ENCODE measurements at places on chromosomes 11 and 22.

DNA sequence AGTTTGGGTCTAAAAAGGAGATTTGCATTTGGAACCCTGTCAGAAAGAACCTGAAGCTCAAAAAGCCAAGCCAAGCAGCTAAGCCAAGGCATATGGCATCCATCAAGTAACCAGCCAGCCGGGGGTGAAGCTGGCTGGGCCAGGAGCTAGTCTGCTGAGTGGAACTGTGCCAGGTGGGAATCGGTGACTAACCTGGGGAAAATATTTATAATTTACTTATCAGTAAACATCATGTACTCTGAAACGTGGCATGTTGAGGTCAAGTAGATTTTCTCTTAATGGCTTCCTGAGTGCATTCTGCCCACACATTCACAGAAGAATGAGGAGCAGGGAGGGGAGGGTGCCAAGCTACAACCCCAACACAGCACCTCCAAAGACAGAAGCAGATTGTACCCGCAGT lies 70.5 kb upstream of the SESN3 start:
- DNase-seq, result no peak

GRCh38 chr11:111086058-111086457 lies 159.5 kb upstream of the POU2AF2 start:
- no peak for DNase-seq

DNA sequence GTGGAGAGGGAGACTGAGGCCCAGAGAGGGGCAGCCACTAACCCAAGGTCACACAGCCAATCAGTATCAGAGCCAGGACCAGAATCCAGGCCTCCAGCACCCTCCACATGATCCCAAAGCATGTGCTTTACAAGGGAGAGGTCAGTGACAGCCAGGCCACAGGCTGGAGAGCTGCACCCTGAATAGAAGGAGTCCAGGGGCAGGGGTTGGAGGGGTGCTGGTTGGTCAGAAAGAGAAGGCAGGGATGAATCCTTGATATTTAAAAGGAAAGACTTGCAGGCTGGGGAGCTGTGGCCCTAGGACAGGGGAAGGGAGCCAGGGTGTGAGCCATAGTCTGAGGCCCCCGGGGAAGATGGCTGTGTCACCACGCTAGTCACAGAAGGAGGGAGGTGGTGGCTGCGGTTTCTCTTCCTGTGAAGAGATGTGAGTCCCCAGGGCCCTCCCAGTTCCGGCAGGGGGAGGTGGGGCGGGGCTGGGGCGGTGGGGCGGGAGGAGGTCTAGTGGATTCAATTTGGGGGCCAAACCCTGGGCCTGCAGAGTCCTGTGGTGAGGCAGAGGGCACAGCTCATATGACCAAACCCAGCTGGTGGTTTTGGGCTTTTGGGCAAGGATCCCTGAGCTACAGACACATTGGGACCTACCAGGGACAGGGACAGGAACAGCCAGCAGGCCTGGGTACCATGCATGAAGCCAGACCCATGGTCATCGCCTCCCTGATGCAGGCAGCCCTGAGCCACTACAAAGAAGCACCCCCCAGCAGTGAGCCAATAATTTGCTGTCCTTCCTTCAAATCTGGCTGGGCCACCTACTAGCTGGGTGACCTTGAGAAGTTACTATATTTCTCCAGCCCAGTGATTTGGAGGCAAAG lies 14.0 kb downstream of the RAC2 start:
- DNase-seq, result peak; percentile 84

DNA sequence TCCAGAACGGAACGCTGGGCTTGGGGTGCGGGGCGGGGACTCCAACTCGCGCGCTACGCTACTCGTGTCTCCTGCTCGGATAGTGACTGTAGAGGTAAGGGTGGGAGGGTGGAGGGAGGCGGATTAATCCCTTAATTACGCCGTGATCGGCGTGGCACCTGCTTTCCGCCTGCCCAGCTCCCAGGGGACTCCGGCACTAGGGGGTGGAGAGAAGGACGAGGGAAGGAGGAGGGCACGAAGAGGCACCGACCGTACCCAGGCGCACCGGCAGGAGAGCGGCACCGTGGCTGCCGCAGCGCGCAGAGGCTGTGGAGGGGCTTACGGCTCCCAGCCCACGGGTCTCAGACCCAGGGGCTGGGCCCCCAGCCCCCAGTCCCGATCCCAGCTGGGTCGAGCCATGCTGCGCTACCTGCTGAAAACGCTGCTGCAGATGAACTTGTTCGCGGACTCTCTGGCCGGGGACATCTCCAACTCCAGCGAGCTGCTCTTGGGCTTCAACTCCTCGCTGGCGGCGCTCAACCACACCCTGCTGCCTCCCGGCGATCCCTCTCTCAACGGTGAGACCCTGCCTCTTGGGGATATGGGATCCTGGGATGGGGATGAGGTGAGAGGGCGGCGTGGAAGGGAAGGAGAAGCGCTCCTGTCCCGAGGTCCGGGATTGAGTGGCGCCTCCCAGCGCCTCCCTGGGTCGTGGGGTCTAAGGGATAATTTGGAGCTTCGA lies at the start of gene ROBO3:
Gene ROBO3 (plus strand): TSS at position 252 of the 721 bp plus-strand sequence. CDS start 146 bp downstream, at position 398.
- DNase-seq, result no peak

DNA sequence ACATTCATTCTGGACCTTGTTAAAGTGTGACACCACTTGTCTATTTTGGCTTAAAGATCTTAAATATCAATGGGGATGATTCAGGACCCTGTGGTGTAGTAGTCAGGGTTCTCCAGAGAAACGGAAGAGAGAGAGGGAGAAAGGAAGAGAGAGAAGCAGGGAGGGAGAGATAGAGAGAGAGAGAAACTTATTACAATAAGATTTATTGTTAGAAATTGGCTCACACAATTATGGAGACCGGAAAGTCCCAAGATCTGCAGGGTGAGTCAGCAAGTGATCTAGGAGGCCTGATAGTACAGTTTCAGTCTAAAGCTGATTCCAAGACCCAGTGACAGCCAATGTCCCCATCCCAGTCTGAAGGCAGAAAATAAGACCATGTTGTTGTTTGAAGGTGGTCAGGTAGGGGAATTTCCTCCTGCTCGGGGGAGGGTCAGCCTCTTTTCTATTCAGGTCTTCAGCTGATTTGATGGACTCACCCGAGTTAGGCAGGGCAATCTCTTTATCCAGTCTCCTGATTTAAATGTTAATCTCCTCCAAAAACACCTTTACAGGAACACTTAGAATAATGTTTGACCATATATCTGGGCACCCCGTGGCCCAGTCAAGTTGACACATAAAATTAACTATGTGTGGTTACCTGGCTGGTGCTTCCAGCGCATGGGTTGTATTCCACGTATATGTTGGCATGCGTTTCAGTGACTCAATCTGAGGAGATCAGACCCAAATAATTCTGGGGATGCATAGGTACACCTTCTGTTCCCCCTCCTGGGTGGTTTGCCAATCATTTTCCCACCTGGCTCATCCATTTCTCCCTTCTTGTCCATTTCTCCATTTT lies 1350.5 kb downstream of the TBC1D22A start:
- DNase-seq, result no peak

- DNase-seq, result peak; percentile 71
These were observed 60.6 kb downstream of the FAM83F start for GRCh38 chr22:40055143-40055883.

DNA sequence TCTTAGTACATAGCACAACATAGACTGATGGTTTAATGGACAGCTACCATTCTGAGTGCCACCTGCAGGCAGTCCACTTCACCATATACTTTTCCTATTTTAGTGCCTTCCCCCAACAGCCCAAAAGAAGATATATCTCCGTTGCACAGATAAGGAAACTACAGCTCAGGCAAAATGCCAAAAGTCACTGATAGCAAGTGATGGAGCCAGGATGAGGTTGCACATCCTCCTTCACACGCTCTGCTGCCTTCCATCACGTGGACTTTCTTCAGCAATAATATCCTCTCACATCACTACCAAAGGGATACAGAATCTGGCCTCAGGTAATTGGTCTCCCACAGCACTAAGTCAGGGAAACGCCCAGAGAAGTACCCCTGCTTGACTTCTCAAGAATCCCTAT lies 7.5 kb downstream of the TCF20 start:
- no peak for DNase-seq

- no peak for DNase-seq
These were observed 27.8 kb upstream of the CARS1 start for GRCh38 chr11:3085052-3085451.

DNA sequence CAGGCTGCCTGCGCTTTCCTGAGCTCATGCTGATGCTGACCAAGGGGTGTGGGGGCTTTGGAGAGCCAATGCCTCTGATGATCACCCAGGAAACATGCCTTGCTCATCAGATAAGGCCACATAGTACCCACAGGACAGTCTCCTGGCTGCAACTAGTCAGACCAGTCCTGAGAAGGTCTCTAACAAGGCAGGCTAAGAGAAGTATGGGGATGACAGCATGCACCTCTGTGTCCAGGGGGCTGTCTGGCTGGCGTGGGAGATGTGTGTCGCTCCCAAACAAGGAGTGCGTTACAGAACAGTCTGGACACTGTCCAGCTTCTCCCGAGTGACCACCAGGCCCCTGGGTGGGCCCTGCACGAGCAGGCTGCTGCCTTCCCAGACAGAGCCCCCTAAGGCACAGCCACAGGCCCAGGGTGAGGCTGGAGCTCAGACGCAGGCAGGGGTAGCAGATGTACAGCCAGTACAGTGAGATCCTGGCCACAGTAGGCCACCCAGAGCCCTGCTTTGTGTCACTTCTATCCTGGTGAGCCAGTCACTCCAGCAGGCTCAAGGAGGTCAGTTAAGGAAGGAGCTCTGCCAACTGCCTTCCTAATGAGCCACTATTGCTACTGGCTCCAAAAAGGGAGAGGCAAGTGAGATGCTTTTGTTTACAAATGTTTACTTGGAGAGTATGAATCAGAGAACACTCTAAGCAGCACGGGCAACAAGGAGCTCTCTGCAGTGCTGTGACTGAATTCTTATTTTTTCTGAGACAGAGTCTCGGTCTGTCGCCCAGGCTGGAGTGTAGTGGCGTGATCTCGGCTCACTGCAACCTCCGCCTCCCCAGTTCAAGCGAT lies 66.0 kb upstream of the CLTCL1 start:
- no peak for DNase-seq

- DNase-seq, result no peak
These were observed 141.1 kb upstream of the NARS2 start for GRCh38 chr11:78715639-78716311.

DNA sequence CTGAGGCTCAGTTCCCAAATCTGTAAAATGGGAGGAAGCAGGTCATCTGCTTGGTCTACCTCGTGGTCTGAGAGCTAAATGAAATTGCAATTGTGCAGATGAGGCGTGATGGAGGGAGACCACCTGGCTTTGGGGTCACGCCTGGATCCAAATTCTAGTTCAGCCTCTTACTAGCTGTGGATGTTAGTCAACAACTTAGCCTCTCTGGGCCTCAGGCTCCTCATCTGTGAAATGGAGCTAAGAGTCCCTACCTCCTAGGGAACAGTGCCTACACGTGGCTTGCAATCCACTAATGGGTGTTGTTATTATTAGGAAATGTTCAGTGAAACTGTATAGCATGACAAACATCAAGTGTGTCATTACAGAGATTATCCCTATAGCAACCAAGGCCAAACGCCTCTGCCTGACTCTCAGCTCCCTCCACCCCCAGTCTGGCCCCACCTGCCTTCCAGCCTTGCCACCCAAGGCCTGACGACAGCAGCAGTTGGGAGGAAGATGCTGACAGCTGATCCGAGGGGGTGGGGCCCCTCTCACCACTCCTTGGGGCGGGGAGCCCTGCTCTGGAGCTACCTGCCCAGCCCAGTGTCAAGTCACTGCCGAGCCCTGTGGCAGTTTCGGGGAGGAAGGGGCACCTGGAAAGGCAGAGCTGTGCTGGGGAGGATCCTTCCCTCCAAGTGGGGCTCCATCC lies 1.7 kb upstream of the RHOD start:
- DNase-seq, result no peak

GRCh38 chr11:104898685-104899013 lies 389 bp upstream of the CASP12 start:
- DNase-seq, result no peak

DNA sequence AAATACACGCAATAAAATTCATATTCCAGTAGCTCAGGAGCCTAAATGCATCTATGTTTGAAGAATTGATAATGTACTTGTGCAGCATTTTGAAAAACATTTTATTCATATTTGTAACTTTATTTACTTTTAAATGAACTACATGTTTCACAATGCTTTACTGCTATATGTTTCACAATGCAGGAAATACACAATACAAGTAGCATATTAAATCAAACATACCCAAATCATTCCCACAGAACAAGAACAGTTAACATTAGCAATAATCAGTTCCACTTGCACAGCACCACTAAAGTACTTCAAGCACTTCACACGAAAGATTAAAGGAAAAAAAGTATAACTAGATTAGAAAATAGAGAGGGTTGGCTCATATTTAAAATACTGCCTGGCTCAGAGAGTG lies 343.6 kb upstream of the CCDC90B start:
- no peak for DNase-seq

GRCh38 chr11:46238078-46238966 lies 39.1 kb upstream of the CREB3L1 start:
- peak; percentile 54 for DNase-seq

DNA sequence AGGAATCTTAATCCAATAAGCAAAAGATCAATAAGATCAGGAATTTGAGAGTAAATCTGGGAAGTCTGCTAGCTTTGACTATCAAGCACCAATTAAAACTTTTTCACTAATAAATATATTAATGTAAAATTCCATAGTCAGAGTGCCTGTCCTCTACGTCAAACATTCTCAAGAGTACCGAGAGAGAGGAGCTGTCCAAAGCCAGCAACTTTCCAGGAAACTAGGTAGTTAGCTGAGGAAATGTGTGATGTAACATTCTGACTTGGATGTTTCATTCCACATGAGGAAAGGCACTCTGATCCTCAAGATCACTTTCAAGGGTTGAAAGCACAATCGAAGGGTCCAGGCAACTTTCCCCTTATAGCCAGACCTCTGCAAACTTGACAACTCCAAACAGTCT lies 113.2 kb downstream of the STK33 start:
- no peak for DNase-seq
